AG08395 (cell line): ENCODE measurements at places on chromosomes 3 and 15.

- no peak for DNase-seq
Measured at GRCh38 chr3:707041-707440, 385.8 kb upstream of the CNTN6 start.

- DNase-seq = peak; percentile 81
Measured at GRCh38 chr3:187186801-187187421, 10.4 kb upstream of the RTP1 start.

- no peak for DNase-seq
Measured at GRCh38 chr3:42451546-42452230, 41.3 kb upstream of the LYZL4 start.

DNA sequence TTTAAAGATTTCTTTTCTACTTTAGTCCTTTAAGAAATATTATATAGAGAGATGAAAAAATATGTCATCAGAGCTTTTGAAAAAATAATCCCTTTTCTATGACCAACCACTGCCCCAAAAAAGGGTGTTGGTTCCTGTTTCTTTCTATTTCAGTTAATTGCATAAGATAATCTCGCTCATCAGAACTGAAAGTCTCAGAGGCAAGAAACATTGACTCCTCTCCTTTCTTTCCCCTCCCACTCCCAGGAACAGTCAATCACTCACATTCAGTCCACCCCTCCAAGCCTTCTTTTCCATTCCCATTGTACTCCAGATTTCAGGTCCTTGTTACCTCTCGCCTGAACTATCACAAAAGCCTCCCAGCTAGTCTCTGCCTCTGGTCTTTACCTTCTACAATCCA, 153.7 kb upstream of the ABI3BP start:
- DNase-seq = no peak

DNA sequence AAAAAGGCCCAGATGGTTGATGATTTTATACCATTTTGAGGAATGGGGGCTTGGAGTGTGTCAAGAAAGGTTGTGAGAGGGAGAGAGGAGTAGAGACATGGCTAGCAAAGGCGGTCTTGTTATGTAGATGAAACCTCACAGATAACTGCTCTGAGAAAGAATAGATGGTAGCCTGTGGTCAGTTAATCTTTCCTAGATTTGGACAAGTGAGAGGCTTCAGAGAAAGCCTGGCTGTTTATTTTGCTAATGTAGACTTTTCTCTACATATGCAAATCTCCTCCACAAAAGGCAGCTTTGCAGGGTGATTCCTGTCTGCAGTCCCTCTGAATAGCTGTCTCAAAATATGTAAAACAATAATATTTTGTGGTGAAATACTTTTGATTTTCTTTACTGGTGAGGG, 177.3 kb downstream of the OTOL1 start:
- no peak for DNase-seq

- no peak for DNase-seq
Measured at GRCh38 chr3:132570016-132570415, 27.1 kb upstream of the ACKR4 start.

GRCh38 chr3:108862865-108863798, 40.5 kb downstream of the TRAT1 start:
- DNase-seq = no peak

GRCh38 chr3:94258851-94259250, 196.0 kb downstream of the NSUN3 start:
- DNase-seq = no peak

DNA sequence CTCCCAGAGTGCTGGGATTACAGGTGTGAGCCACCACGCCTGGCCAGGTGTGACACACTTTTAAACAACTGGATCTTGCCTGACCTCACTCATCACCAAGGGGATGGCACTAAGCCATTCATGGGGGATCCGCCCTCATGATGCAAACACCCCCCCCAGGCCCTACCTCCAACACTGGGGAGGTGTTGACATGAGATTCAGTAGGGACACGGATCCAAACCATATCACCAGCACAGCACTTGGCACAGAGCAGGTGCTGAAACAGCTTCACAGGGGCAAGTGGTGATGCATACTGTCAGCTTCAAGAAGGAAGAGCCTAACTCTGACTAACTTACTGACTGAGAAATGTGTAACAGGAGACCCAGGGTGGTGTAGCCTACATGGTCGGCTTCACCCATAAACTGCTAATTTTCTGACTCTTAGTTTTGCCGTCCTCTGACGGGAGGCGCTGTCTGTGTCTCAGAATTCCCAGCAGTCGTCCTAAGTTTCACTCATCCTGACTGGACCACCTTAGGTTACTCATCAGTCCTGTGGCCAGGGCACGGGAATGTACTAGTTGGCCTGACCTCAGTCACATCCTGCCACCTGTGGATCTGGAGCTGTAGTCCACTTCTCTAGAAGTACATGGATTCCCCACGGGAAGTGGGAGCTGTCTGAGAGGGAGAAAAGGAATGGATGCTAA, 81.9 kb upstream of the PLXNA1 start:
- no peak for DNase-seq

DNA sequence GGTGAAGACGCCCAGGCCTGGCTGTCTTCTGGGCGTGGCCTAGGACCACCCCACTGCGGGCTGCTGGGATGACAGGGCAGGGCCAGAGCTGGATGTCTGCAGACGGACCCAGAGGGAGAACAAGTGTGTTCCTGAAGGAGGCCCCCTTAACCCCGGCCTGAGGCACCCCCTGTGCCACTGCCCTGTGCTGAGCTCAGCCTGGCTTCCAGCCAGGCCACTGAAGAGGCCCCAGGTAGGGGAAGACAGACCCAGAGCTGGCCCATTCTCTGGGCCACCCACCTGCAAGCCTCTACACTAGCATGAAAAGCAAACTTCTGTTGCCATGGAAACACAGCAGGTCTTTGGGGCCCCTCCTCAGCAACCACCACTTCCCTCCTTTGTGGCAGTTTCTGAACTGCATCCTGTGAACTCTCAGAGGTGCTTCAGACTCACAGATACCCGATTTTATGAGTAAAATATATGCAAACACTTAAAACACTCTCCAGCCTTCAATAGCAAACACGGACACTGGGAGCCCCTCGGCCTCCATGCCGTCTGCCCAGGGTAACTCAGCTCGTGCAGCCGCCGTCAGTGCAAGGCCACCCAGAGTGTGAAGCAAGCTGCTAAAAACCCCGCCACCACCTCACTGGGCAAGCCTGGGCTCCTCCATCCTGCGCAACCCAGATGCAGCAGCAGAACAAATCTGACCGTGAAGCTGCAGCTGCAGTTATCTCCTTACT, 42.5 kb downstream of the CMTM6 start:
- no peak for DNase-seq

- no peak for DNase-seq
Measured at GRCh38 chr3:106678657-106679390, 698.4 kb upstream of the CCDC54 start.

DNA sequence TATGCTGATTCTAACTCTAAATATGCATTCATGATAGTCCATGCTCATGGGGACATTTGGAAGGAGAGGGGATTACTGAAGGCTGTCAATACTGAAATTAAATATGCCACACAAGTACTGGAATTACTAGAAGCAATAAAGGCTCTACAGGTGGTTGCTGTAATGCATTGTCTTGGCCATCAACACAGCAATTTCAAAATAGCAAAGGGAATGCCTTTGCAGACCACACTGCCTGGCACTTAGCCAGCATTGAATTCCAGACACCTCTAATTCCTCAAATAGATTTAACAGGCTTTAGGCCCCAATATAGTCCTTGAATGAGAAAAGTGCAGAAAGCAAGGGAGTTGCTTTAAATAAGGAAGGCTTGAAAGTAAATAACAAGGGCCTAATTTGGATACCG, 115.8 kb upstream of the PLCL2 start:
- no peak for DNase-seq

- no peak for DNase-seq
Measured at GRCh38 chr3:124597273-124597672, 133.0 kb upstream of the UMPS start.

DNA sequence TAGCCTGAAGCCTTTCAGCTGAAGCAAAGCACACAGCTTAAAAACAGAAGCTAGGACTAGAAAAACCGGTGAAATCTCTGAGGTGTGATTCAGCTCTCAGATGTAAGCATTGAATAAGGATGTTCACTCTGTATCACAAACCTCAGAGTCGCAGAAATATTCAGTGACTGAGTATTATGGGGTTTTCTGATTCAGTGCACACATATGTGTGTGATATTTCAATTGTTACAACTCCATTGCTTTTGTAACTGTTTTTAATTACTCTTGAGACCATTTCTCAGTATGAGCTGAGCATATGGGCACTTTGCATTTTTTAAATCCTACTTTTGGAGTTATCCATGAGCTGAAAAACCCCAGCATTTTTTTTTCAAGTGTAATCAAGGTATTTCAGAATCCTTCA, 868.8 kb downstream of the NTRK3 start:
- DNase-seq = no peak

- DNase-seq = no peak
Measured at GRCh38 chr15:72009222-72009621, 108.7 kb downstream of the MYO9A start.

DNA sequence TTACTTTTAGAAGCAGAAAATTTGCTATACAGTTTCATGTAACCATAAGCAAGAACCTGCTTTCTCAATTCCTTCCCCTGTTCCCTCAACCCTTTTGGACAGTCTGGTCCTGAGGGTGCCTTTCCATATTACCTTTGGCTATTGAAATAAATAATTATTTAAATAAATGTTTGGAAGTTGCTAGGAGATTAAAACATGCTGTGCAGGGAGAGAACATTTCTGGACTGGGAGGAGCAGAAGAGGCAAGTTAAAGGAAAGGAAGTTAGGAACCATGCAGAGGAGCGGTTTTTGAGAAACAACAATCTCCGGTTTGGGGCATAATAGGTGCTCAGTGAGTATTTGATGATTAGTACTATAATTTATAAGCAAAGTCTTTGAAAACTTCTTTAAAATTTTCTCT, 41.8 kb downstream of the ZNF609 start:
- no peak for DNase-seq

DNA sequence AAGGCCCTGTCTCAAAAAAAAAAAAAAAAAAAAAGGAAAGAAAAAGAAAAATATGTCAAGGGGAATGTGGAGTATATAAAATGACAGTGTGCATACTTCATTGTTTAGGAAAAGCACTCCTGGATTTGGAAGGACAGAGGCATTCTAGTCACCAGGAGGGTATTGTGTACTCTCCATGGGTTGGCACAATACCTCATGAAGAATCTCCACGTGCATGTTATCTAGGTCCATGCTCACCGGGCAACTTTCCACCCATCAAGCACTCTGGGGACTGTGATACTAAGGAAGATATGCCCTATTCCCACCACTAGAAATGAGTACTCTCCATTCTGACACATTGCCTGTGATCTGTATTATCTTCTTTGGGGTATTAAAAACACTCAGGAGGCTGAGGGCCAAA, 15.4 kb upstream of the KPNA1 start:
- DNase-seq = no peak

GRCh38 chr3:182294696-182295095, 498.6 kb upstream of the ATP11B start:
- DNase-seq = no peak

GRCh38 chr3:32184187-32184730, 54.2 kb upstream of the CMTM8 start:
- DNase-seq = peak; percentile 6

GRCh38 chr3:152591515-152591914, 243.4 kb upstream of the P2RY1 start:
- no peak for DNase-seq

DNA sequence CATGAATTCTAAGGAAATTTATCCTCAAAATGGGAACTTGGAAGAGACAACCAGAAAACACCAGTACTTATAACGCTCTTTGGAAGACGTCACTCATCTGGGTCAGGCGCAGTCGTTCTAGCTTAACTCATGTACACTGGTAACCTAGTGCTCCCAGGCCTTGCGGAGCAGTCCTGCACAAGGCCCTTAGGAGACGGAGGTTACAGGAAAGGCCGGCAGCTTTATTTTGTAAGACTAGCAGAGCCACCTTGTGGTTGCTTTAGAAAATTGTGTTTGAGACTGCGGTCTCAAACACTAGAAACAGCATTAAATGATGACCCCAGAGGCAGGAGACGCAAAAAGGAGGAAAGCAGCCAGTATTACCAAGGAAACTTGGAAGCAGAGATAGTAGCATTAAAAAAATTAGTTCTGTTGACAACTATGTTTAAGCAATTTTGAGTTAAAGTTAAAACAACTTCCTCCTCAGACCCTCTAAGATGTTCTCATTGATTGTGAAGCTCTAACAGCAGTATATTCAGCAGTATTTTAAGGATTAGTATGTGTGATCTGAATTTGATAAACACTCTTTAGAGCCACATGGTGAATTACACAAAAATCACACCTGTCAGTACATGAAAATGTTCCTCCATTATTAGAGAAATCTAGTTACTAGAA, 141.9 kb upstream of the C2CD4B start:
- peak; percentile 84 for DNase-seq

GRCh38 chr3:9499455-9500107, 54.0 kb downstream of the LHFPL4 start:
- DNase-seq = peak; percentile 24

DNA sequence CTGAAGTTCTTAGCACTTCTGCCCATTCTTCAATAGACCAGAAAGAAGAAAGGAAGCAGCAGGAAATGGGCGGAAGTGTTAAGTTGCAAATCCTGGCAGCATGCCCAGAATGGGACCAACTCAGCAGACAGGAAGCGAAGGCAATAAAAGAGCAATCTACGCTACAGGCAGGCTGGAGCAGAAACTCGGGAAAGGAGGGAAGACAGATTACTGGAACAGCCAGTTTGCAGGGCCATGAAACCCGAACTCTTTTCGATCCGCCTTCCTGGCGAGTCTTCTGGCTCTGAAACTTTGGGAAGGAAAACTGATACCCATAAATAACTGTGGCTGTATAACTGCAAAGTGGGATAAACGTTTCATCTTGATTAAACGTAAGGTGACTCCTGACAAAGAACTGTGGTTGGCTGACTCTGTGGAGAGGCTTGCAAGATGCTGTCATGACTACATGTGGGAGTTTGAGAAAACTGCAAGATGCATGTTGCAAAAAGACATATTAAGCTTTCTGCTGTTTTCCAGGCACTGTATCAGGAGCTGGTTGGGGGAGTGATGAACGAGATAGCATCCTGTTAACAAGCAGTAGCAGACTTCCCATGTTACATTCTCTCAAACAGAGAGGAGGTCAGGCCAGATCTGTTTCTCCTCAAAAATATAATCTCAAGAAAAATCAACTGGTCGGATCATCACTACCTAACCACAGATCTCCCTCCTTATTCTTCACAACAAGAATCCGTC, 67.8 kb downstream of the FMN1 start:
- peak; percentile 88 for DNase-seq

DNA sequence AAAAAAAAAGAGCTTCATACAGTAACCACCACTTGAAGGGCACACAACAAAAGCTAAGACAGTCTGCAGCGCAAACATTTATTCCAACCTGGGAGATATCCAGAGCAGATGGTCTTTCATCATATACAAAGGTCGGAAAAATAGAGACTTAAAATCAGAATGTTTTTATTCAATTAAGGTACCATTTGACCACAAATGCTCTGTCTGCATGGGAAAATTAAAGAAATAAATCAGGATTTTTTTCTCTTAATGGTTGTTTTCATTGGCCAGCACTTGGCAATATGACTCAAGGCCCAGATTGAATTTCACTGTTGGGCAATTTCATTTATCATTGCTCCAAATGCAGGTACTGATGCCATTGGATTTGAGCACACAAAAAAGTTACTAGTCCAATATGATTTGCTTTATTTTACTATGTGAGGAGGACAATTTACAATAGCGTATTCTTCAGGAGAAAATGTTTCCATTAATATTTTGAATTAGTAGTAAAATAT, 145.9 kb upstream of the AGTR1 start:
- no peak for DNase-seq

GRCh38 chr3:112793326-112794081, 53.2 kb downstream of the CD200R1L start:
- DNase-seq = no peak
